KBM-7 (cell line): ENCODE measurements at places on chromosomes 5 and 9.

DNA sequence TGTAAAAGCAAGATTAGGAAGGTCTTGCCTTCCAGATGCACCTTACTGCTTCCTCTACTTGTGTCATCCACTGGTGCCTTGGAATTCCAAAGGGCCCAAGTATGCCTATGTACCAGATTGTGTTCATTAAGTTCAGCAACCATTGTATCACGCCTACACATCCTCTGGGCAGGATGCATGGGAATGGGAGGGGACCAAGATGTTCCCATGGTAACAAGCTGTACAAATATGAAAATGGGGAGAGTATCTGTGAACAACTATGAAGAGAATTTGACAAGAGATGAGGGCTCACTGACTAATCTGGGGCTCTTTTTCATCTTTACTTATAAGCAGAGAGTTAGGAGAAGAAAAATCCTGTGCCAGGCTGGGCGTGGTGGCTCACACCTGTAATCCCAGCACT is 137.8 kb upstream of the MAP1B start:
- DNase-seq: no peak

DNA sequence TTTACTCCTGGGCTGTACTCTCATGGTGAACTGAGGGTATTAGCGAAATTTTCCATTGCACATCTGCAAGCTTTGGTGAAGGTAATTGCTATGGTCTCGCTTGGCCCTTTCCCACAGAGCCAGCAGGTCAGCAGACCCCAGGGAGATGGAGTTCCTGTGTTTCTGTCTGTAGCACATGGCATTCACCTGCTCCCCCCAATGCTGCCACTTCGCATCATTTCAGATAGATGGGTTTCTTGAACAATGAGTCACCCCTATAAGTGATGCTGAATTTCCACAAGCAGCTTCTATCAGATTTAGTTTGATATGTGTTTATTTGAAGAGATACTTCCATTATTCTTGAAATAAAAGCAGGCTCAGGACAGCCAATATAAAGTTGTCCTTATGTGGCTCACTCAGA is 117.8 kb downstream of the ERCC6L2 start:
- no peak for DNase-seq

GRCh38 chr5:980001-980588 is 28.5 kb upstream of the NKD2 start:
- no peak for DNase-seq

DNA sequence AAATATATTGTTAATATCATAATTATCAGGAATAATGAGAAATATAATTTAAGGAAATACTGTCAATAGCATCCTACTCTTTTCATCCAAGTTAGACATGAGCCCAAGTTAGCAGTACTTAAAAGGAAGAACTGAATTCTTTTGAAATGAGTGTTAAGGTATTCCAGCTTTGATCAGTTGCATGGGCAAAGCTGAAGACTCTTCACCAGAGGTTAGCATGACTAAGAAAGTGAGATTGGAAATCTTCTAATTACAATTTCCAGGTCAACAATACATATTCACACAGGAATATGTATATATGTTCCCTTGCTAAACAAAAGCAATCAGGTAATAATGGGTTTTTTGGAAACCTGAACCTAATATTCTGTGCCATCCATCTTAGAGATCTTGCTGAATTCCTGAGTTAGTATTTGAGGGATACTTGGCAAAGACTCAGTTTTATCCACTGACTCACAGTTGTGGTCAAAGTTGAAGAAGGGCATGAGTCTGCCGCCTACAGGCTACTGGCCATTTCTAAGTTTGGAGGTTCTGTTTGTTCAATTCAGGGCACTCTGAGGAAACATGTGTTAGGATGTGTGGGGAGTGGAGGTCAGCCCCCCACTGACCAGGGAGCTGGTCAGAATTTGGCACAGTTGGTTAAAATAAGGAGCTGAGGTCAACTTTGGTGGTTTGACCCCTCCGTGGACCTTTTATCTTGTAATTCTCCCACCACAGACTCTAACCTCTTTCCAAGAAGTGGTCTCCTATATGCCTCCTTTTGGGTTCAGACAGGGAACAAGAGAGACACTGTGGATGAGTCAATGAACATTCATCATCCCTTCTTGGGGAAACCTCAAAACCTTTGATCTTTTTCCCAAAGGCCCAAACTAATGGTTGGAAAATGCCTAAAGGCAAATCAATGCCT is 118.3 kb downstream of the PIK3R1 start:
- no peak for DNase-seq

DNA sequence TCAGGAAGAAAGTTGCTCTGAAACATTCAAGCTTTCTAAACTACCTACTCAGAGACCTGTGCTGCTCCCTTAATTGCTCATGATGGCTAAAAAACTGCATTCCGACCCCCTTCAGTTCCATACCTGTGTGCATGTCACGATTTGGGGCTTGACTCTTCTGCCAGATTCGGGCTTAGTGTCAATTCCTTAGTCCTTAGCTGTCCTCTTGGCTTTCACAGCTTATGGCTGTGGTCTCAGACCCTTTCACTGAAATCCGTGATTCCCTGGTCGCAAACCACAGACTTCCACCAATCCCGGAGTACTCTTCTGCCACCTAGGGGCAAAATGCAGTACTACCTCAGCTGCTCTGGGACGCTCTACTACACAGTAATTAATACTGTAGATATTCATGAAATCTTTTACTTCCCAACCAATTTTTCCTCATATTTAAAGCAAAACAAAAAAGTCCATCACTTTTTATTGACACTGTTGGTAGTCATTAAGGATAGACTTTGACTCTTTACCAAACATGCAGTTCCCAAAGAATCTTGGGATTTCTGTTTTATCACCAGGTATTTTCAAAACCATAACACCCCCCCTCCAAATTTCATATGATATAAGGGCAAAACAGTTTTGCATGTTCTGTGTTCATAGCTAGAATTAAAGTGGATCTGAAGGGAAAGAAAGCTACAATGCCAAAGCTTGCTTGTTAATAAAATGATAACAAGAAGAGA is 617.4 kb downstream of the SLCO4C1 start:
- DNase-seq: peak; percentile 76

- no peak for DNase-seq
Observed at GRCh38 chr9:86263876-86264275, 4.4 kb upstream of the C9orf153 start.

GRCh38 chr5:56649569-56649968 is 165.8 kb upstream of the MAP3K1 start:
- DNase-seq: no peak

DNA sequence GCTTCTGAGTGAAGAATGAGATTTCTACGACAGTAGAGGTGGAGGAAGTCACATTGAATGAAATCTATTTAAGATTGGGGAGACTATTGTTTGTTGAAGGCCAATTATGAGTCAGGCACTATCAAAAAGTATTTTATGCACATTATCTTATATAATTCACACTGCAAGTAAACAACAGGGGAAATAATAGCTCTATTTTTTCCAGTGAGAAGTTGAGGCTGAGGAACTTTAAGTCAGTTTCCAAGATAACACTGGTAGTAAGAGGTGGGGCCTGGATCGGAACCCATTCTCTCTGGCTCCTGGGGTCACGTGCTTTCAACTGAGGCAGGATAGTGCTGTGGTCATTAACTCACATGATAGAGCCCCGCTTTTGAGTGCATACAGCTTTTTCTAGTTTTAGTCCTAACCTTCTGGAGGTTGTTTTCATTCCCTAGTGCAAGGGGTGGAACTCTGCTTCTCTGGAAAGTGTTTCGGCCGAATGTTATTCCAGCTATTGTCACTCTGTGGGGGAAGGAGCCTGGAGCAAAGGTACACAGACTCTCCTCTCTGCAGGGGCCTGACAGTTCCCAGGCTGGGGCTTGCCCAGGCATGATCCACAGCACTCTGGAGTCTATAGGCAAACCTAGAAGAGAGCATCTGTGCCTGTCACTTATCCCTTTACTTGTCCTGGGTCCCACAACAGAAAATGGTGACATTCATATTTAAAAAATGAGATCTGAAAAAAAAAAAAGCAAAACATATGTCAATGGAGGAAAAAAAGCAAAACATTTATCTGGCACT is 352.4 kb upstream of the ACTBL2 start:
- peak; percentile 5 for DNase-seq

- peak; percentile 30 for DNase-seq
Observed at GRCh38 chr9:127980060-127980705, 606 bp downstream of the EEIG1 start.

DNA sequence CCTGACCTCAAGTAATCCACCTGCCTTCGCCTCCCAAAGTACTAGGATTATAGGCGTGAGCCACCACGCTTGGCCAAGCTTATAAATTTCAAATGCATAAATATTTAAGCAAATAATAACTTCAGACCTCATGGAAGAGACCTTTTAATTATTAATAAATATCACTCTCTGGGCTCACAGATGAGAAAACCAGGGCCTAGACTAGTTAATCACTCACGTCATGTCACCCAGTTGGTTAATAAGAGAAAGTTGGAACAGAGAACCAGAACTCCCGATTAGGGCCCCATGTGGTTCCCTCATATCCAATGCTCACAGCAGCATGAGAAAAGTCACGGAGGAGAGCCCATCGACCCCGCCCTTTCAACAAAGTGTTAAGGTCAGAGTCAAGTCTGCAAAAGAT is 79.3 kb downstream of the EPB41L4A start:
- DNase-seq: no peak

- DNase-seq: no peak
Observed at GRCh38 chr5:158275511-158275910, 416.6 kb upstream of the CLINT1 start.

- no peak for DNase-seq
Observed at GRCh38 chr9:83505282-83505681, 32.9 kb downstream of the FRMD3 start.

- DNase-seq: no peak
Observed at GRCh38 chr5:112630246-112631009, 107.3 kb upstream of the APC start.
